ENCODE measurements at places on chromosomes 6 and 20.

- peak; percentile 60 for DNase-seq
Observed at GRCh38 chr20:1664911-1665310, 7.3 kb upstream of the SIRPG start.

DNA sequence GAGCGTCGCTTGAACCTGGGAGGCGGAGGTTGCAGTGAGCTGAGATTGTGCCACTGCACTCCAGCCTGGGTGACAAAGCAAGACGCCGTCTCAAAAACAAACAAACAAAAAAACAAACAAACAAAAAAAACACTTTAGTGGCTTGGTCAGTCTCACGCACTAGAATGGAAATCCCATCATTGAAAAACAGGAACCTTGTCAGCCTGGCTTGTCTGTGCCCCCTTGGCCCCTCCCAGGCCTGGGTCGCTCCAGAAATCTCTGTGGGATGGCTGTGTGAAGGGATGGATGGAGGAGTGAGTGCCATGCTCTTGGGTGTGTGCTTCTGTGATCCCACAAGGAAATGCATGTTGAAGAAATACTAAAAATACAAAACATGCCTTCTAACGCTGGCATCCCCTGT, 20.9 kb upstream of the NAA20 start:
- DNase-seq, result no peak

DNA sequence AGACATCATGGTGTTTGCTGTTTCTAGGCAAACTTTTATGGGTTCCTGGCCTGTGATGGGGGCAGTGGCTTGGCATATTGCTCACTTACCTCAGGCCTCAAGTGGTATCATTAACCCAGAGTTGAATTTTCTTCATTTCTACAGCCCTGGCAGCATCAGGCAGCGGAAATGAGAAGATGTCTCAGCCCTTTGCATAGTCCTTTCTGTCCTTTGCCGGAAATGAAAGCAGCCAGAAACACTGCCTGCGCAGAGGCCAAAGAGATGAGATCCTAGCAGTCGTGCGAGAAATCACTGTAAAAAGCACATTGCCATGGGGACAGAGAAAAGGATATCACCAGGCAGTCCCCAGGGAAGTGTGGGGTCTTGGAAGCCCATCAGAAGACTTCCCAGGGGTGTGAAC, 37.4 kb upstream of the KCNG1 start:
- no peak for DNase-seq

- DNase-seq, result no peak
Observed at GRCh38 chr6:154316131-154316530, 40.5 kb downstream of the IPCEF1 start.

DNA sequence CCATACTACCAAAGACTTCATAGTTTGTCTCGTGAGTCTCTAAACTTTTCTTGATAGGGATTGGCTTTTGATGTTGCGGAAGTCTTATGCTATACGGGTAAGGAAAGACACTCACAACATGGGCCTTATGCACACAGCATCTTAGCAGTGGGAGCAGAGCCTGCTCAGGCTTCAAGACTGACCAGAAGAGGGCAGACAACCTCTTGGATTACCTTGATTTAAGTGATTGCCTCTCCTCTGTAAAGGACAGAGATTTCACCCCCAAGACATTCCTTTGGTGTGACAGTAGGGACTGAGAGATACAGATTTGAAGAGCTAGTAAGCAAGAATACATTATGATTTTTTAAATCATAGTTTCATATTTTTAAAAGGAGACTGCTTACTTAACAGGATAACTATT, 71.0 kb upstream of the SAMD3 start:
- peak; percentile 51 for DNase-seq

DNA sequence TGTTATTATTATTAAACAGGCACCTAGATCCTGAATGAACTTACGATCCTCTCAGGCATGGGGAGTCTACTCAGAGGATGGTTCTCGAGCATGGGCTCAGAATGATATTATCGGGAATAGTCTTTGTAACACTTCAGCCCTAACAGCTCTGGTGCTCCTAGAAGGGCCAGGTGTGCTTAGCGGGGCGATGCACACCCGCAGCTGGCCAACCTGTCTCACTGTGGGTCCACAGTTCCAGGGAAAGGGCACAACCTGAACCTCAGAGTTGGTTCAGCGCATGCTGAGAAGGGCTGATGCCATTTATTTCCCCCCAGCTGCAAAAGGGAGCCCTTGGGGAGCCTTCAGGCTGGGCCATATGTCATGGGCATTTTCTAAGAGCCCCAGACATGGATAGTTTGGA, 26.2 kb downstream of the RRAGD start:
- DNase-seq, result no peak

DNA sequence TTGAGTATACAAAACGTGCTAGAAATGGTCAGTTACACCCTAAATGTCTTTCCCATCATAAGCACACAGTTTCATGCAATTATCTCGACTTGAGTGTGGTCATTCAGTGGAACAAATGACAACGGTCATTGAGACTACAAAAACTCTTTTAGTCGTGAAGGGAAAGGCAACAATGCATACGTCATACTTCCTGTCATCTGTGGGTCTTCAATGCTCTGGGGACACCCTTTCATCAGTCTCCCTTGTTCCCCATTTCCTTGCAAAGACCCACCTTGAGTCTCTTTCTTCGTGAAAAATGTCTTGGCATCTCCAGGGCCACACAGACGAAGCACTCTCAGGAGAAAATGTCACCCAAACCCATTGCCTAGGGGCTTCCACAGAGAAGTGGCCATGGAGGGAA, 238.5 kb downstream of the GMPR start:
- DNase-seq, result no peak

GRCh38 chr6:113634352-113635163, 222.6 kb upstream of the MARCKS start:
- DNase-seq, result no peak

GRCh38 chr20:717832-718231, 42.2 kb upstream of the SCRT2 start:
- DNase-seq, result no peak

- no peak for DNase-seq
Observed at GRCh38 chr6:44682987-44683779, 295.7 kb downstream of the CDC5L start.

DNA sequence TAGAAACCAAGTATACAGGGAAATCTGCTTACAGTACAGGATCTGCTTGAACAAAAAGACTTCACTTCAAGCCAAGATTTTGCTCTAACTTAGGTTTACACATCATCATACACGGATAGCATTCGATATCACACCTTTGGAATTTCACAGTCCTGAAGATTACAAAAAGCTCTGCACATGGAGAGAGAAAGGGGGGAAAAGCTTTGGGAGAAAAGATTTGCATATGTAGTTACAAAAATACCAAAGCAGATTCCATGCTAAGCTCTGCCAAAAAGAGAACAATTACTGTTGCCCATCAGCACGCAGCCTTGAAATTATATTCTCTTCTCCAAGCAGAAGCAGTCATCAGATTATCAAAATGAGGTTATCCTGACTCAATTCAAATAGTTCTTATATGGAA, 62.0 kb downstream of the HIVEP2 start:
- no peak for DNase-seq

DNA sequence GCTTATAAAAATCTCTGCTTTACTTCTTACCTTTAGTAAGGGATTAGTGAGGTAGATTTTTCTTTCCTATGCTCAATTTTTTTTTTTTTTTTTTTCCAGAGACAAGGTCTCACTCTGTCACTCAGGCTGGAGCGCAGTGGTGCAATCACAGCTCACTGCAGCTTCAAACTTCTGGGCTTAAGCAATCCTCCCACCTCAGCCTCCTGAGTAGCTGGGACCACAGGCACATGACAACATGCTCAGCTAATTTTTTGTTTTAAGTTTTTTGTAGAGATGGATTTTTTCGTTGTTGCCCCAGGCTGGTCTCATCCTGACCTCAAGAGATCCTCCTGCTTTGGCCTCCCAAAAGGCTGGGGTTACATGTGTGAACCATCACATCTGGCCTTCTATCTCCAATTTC, 58.9 kb upstream of the RREB1 start:
- DNase-seq, result no peak

DNA sequence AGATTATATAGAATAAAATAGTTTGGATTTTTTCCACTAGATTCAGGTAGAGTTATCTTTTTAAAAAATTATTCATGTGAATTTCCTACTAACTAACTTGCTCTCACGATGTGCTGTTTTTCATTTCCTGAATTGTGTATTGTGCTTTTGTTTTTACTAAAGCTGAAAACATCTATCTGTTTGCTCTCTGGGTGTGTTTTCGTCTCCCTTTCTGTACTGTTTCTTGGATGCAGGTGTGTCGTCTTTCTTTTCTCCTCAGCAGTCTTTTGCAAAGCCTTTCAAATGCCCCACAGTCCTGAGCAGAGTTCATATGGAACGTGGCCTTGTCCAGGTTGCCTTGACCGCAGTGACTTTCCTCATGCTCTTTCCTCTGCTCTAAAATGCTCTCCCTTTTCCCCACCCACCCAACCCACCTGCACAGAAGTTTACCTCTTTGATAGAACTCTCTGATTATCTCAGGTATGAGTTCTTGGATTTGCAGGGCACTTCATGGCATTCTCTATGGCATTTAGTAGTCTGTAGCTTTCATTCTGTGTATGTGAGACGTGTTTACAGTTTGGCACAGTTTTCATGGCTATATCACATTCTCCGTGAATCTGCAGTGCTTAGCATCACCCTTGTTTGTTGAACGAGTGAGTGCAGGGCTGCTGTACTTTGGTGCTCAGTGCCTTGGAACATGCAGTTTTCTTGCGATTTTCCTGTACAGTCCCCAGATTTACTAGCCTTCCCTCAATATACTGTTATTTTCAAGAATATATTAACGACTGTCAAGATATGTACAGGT, 77.1 kb downstream of the FARS2 start:
- DNase-seq, result peak; percentile 31

- no peak for DNase-seq
Observed at GRCh38 chr6:32178547-32179440, 589 bp downstream of the RNF5 start.

DNA sequence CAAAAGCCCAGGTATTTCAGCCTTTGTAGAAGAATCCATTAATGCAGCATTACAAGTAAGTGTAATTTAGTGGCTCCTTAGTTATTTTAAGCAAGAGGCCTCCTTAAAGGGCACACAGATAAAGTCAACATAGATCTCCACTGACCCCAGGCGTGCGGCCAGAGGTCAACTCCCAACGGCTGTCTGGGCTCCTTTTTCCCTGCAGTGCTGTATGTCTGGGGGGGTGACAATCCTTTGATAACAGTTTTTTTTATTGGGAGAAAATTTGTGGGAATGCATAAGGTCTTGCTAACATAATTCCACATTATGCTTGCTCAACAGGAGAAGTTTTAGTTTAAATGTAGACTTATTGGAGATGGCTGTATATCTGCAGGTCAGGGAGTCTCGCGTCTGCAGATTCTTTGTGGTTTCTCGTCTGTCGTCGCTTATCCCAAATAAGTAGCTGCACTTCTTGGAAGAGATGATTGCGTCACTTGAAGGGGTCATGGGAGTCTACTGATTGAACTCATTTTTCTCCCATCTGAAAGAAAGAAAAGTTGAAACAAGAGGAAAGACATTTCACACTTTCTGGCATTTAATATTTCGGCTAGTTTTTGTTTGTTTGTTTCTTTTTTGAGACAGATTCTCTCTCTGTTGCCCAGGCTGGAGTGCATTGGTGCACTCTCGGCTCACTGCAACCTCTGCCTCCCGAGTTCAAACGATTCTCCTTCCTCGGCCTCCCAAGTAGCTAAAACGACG, 151.7 kb upstream of the AKAP12 start:
- no peak for DNase-seq

- no peak for DNase-seq
Observed at GRCh38 chr20:41161886-41162285, 24.5 kb downstream of the PLCG1 start.

GRCh38 chr6:159094444-159095252, 49.9 kb upstream of the TAGAP start:
- peak; percentile 44 for DNase-seq

- DNase-seq, result peak; percentile 60
Observed at GRCh38 chr20:47318586-47319516, 37.6 kb downstream of the ZMYND8 start.

- no peak for DNase-seq
Observed at GRCh38 chr6:73782911-73783310, 86.9 kb downstream of the CD109 start.

DNA sequence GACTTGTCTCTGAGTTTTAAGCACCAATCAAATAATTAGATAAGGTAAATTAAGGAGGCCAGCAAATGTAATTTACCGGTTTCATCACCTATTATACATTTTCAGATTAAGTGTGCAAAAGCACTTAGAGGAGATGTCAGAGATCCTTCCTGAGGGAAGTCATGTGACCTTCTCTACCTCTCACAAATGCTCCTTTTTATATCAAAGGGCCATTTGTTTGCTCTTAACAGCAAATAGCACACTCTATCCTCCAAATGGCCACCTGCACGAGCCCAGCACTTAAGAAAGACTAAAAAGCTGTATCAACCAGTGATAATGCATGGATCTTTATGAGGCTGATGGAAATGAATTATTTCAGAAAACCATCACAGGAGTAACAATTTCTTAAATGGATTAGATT, 149.4 kb downstream of the ELOVL4 start:
- no peak for DNase-seq

- no peak for DNase-seq
Observed at GRCh38 chr6:107125771-107126170, 10.5 kb upstream of the BEND3 start.

DNA sequence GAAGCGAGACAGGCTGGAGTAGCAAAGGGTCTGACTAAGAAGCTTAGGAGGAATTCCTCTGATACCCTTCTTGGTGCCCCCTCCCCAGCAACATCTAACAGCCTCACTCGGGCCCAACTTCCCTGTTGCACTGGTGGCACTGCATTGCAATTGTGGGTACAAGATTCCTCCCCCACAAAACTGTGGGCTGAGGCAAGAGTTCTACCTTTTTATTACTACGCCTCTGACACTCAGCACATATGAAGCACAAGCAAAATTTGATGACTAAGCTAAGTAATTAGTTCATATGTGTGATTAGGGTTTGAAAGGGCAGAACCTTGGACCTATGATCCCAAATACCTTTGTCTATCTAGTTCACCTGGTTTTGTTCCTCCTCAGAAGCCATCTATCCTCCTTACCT, 83.5 kb downstream of the ZHX3 start:
- DNase-seq, result no peak

DNA sequence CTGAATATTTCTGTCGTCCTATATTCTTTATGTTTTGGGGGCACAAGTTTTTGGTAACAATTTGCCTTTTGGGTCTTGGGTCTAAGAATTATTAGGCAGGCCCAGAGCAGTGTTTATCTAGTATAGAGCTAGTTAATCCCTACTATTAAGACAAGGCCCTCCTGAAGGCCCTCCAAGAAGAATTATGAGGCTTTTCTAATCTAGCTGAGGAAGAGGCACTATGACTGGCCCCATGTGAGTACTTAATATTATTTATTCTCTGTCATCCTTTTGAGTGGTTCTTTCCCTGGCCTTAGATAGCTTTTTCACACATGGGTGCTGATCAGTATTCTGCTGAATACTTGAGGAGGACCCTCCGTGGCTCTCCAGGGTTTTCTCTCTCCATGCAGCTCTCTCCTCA, 25.1 kb downstream of the CHMP4B start:
- DNase-seq, result no peak

- DNase-seq, result no peak
Observed at GRCh38 chr6:143146186-143146851, 85.6 kb downstream of the AIG1 start.

- DNase-seq, result no peak
Observed at GRCh38 chr20:53194306-53195290, 222.4 kb downstream of the TSHZ2 start.

Data from activated CD4-positive, alpha-beta T cell treated with anti-CD3 and anti-CD28 coated beads, Interleukin-2, amount 50 U/mL, for 16 hours (primary cell).